Right cardiac atrium (tissue), 5 donors: ENCODE measurements at places on chromosomes 11 and 22. TPM values are rescaled to one million over a fixed set of nuclear protein-coding genes. Genes with fewer than 3 reads are reported as not detected.

Gene MYO18B
- 96.3 TPM for polyA plus RNA-seq

Gene FGF4
- not detected for polyA plus RNA-seq

Gene TEAD1
- 19.7 TPM for polyA plus RNA-seq

Gene C2CD3
- 10.1 TPM for polyA plus RNA-seq

Gene SEC14L6
- polyA plus RNA-seq: 0.20 TPM

Gene BMAL1
- polyA plus RNA-seq: 8.5 TPM

Gene SOX6
- 3.3 TPM for polyA plus RNA-seq

Gene PATE2
- not detected for polyA plus RNA-seq

Gene C11orf86
- not detected for polyA plus RNA-seq

Gene CHRM1
- 0.07 TPM for polyA plus RNA-seq

Gene ANO1
- polyA plus RNA-seq: 6.8 TPM

Gene NEFH
- 0.38 TPM for polyA plus RNA-seq

Gene NXPE1
- not detected for polyA plus RNA-seq

Gene PITPNB
- polyA plus RNA-seq: 24.5 TPM

Gene IL17REL
- polyA plus RNA-seq: not detected

Gene TPBGL
- polyA plus RNA-seq: 0.05 TPM

Gene LRRC74B
- not detected for polyA plus RNA-seq

Gene P2RX6
- polyA plus RNA-seq: 2.1 TPM

Gene TMPRSS13
- 0.07 TPM for polyA plus RNA-seq

Gene TSSK2
- 0.09 TPM for polyA plus RNA-seq

Gene KCTD14
- polyA plus RNA-seq: 0.36 TPM

Gene NDUFA6
- 467 TPM for polyA plus RNA-seq

Gene CDC42BPG
- polyA plus RNA-seq: 0.36 TPM

Gene DDT
- 437 TPM for polyA plus RNA-seq

Gene APOBEC3H
- polyA plus RNA-seq: 0.25 TPM

Gene DRD2
- polyA plus RNA-seq: 0.05 TPM

Gene SSTR3
- not detected for polyA plus RNA-seq
